HL-60 (cell line): ENCODE measurements at places on chromosomes 11 and 22.

- no peak for DNase-seq
Observed at GRCh38 chr11:92556431-92556830, 331.8 kb downstream of the FAT3 start.

- DNase-seq = no peak
Observed at GRCh38 chr22:43881091-43882061, 10.4 kb downstream of the PNPLA5 start.

- DNase-seq = no peak
Observed at GRCh38 chr22:22371031-22371541, 126.5 kb downstream of the VPREB1 start.

GRCh38 chr11:126518071-126518971 lies 162.8 kb downstream of the ST3GAL4 start:
- DNase-seq = no peak

GRCh38 chr11:8561461-8561860 lies 32.6 kb downstream of the STK33 start:
- DNase-seq = no peak

DNA sequence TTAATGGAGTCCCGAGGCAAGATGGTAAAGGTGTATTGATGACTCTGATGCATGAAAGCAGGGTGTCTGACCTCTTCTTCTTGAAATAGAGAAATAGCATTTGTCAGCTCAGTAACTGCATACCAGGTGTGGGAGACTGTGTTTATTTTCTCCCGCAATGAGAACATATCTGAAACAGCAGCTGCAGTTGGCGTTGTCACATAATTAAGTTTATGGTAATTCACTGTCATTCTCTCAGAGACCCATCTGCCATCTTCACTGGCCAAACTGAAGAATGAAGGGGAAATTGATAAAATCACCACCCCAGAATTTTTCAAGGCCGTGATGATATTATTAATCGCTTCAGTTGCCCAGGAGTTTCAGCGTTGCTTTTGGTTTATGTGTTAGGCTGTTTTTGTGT lies 20.1 kb upstream of the MCHR1 start:
- no peak for DNase-seq

DNA sequence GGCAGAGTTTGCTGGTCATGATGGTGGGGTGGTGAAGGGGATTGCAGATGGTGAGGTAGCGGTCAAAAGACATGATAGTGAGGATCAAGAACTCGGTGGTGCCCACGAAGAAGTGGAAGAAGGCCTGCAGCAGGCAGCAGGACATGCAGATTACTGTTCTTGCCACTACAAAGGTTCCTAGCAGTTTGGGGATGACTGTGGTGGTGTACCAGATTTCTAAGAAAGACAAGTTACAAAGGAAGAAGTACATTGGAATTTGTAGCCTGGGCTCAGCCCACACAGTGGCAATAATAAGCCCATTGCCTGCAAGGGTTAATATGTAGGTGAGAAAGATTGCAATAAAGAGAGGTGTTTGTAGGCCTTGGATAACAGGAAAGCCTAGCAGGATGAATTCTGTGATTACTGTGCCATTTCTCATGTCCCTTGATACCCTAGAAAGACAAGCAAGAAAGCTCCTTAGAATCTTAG lies at the start of gene OR6X1:
Gene OR6X1 (minus strand): TSS at position 418 of the 468 bp plus-strand sequence. CDS start 0 bp downstream, at position 418.
- DNase-seq = no peak

DNA sequence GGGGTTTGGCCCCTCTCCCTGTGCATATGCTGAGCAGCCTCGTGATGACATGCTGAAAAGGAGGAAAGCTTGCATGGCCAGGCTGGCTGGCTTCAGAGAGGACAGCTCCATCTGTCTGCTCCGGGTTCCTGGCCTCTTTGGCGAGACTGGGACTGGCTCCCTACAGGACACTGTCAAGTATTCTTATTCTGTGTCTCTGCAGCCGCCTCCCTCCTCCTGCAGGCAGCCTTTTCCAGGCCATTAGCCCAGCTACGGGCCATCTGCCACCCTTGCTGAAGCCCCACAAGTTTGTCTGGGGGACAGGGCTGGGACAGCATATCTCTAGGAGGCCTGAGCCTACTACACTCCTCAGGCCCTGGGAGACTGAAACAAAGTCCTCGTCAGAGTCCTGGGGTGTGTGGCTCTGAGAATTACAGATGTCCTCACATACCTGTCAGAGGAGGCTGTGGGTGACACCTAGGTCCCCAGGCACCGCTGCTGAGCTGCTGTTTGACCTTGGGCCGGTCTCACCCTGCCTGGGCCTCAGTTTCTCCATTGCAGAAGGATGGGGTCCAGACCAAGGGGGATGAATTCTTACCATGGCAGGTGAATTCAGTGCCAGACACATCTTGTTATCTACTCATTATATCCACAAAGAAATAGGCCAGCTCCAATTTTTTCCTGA lies 11.0 kb downstream of the MRGPRG start:
- DNase-seq = no peak

DNA sequence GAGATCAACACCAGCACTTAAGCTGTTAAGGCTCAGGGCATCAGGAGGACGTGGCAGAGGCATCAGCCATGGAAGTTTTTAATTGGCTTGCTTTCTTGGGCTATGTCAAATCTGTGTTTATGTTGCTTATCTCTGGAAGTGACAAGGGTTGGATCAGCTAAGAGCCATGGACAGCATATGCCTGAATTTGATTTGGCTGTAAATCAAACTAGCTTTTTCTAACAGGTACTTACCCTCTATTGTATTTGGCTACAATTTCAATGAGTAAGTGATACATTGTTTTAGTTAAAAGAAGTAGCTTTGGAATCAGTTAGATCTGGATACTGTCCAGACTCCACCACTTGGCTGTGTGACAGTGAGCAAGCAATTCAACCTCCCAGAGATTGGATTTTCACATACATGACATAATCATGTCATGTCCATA lies 936.6 kb downstream of the OPCML start:
- no peak for DNase-seq

GRCh38 chr11:5547982-5548381 lies 358 bp downstream of the OR52H1 start:
- no peak for DNase-seq

- no peak for DNase-seq
Observed at GRCh38 chr11:8759634-8760033, 77.0 kb downstream of the RPL27A start.

DNA sequence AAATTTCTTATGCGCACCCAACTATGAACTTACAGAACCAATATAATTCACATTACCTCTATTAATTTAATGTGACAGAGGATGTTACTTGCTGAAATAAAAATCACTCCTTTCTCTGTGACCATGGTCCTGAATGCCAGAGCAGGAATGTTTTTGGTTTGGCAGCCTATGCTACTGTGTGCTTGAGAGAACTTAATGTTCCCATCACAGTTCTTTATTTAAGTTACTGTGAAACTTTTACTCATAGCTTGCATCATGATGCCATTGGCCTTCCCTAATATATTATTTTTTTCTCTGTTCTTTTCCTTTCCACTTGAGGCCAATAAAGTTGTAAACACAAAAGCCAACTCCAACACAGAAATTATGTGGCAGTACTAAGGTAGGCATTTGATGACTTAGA lies 142.2 kb downstream of the FAM76B start:
- DNase-seq = no peak
